ENCODE measurements at places on chromosomes 1 and 21.

DNA sequence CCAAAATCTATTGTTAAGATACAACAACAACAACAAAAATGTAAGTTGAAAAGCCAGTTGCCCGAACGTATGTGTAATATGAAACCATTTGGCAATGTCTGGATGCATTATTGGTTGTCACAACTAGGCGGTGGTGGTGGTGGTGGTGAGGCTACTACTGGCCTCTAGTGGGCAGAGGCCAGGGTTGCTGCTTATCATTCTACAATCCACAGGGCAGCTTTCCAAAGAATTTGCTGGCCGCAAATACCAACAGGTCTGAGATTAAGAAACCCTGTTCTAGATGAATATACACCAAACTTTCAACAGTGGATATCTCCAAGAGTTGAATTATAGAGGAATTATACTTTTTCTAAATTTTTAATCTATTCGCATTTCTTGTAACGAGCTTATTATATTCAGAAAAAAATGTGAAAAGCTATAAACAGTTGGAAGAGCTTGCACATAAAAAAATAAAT is 26.8 kb upstream of the ZNF697 start:
- DNase-seq, result no peak

GRCh38 chr1:40564506-40564905 is 33.1 kb downstream of the ZNF684 start:
- no peak for DNase-seq

DNA sequence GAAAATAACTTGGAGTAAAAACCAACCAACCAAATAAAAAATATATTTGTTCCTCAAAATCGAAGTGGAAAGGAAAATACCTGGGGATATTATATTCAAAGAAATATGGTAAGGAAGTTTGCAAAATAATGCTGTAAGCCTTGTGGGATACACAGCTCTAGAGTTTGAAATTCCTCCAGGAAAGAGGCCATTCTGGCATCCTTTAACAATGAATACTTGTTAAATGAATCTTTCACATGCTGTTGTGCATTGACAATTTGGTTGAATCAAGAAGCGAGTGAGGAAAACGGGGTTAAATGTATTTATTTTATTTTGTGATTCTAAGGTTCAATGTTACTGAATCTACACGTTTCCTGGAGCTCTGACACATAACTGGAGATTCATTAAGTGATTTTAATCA is 30.5 kb upstream of the NTNG1 start:
- no peak for DNase-seq

DNA sequence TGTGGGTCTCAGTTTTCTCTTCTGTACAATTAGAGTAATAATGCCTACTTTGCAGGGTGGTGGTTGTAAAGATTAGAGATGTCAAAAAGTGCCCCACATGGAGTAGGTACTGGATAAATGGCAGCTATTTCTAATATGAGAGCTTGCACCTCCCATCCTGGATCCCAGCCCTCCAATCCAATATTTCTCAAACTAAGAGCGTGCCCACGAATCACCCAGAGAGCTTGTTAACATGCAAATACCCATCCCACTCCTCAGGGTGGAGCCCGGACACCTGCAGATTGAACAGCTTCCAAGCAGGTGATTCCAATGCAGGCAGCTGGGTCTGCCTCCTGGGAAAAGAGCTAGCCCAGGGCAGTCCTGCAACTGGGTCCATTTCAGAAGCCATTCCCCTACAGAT is 33.0 kb downstream of the LRRN2 start:
- no peak for DNase-seq

- DNase-seq, result peak; percentile 38
Measured at GRCh38 chr1:24830680-24831272, 85.5 kb downstream of the CLIC4 start.

GRCh38 chr1:201265756-201266155 is 17.6 kb upstream of the PKP1 start:
- DNase-seq, result no peak

DNA sequence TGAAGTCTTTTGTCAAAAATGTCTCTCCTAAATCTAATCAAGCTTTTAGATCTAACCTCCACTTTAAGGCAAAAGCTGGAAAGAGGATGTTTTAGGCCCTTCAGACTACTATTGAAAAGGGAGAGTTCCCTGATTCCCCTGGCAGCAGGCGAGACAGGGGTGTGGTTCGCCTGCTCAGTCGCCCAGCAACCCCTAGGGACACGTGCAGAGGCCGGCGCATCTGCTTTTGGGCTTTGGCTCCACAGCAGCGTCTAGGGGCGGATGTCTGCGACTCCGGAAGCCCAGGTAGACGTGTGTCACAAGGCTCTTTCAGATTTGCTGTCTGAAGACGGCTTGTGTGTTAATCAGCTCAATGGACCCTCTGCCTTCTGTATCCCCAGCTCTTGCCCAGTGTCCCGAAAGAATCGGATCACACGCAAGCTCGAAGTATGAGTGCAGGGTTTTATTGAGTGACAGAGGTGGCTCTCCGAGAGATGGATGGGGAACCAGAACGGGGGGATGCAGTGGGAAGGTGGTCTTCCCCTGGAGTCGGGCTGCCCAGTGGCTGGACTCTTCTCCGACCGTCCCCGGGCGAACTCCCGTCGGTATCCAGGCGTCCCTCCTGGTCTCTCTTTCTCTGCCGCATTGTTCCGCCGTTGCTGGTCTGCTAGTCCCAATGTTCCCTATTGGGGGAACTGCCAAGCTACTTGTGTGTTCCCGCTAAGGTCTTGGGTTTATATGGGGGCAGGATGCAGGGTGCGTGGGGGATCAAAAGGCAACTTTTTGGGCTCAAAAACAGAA is 45.5 kb downstream of the OLFML2B start:
- no peak for DNase-seq

DNA sequence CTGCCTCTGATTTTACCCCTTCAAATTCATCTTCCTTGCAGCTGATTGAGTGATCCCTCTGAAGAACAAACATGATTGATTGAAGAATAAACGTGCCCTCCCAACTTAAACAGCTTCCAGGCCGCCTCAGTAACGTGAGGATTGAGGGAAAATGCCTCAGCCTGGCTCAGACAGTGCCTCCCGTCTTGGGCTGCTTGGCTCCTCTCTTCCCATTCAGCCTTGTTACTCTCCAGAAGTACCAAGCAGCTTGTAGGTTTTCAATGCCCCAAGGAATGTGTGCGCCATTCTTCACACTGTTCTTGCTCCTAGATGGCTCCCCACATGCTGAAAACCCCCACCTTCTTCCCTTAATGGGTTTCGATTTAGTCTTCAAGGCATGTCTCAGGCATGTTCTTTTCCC is 51.8 kb downstream of the ST6GALNAC5 start:
- no peak for DNase-seq

GRCh38 chr1:184648160-184648855 is 106.3 kb downstream of the EDEM3 start:
- no peak for DNase-seq

DNA sequence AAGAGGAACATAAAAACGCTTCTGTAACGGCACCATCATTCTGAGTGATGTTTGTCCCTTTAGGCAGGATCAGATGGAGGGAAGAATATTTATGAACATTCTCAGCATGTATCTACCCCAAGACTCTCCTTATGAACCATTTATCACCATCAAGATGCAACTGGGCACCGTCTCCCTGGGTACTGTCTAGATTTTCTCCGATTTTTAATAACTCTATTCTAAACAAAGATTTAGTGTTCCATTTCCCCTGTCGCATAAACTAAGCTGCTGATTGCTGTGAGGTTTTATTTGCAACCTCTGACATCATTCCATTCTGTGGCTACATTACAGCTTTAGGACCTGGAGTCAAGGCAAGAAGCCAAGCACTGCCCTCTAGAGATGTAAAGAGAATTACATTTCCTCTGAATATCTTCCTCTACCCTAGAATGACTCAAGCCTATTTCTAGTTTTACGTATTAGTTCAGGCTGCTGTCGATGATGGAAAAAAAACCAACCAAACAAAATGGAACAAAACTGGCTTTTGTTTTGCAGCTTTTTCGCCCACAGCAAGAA is 130.1 kb upstream of the MAP1LC3C start:
- DNase-seq, result no peak

GRCh38 chr1:62781841-62782543 is 1.9 kb upstream of the ATG4C start:
- no peak for DNase-seq

DNA sequence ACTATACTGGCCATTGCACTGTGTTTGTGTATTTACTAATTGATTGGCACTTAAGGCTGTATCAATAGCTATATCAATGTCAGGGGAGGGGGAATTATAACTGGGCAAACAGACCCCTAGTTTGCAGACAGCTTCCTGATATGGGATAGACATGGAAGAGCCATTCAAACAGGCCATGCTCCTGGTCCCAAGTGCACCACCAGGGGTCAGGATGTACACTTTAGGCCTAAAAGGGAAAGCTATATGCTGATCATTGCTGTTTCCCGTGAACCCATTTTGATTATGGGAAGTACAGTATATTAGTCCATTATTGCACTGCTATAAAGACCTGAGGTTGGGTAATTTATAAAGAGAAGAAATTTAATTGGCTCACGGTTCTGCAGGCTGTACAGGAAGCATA is 124.9 kb upstream of the BACE2 start:
- DNase-seq, result no peak

DNA sequence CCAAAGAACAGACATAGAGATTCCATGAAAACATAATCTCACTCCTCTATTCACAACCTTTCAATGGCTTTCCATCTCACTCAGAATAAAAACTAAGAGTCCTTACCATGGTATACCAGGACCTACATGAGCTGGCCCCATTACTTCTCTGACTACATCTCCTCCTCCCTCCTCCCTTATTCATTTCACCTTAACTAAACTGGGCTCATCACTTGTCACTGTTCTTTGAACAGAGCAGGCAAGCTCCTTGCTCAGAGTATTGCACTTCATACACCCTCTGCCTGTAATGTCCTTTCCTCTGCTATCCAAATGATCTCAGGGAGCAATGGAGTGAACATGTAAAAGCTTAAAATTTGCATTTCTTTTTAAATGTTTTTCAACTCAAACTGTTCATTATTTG is 142.0 kb downstream of the MRPL39 start:
- no peak for DNase-seq

DNA sequence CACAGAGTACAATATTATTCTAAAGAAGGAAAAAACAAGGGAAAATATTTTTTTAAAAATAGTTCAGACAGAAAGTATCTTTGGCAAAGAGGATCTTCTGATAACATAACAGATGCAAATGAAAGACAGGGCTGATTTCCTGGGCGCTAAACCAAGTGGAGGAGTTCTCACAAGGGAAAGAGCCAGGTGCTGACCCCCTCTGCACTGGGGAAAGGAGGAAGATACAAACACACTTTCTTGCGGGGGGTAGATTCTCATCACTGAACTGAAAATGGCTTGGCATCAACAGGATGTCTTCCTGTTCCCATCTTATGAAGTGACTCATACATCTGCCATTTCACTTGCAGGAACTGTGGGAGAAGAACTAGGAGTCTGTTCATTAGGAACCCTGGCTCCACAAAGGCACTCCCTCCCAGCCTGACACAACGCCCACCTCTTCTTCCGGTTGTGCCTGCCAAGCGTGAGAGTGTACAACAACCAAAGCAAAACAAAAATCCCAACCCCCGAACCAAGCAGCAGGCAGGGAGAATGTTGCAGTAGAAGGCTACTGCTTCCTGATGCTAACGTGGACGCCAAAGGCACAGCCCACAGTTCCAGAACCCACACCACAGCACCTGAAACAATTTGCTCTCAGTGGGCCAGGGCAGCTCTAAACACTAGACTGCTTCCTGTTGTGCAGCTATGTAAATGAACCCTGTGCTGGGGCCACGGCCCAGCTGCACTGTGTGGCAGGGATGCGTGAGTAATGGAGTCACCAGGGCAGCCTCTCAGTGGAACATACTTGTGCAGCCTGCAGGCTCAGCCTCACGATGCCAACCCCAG is 51.0 kb downstream of the GADD45A start:
- DNase-seq, result peak; percentile 52

GRCh38 chr1:21899267-21899810 is 37.8 kb downstream of the HSPG2 start:
- no peak for DNase-seq

GRCh38 chr1:83012950-83013349 is 986.0 kb downstream of the TTLL7 start:
- no peak for DNase-seq

GRCh38 chr1:31529999-31530684 is 46.2 kb upstream of the TINAGL1 start:
- no peak for DNase-seq

GRCh38 chr1:56535362-56535761 is 44.0 kb downstream of the PLPP3 start:
- DNase-seq, result no peak

GRCh38 chr21:31088474-31088751 is 50.1 kb upstream of the KRTAP19-8 start:
- DNase-seq, result no peak

GRCh38 chr1:117167402-117167801 is 43.3 kb downstream of the VTCN1 start:
- DNase-seq, result no peak

- no peak for DNase-seq
Measured at GRCh38 chr1:155085504-155086127, 7.0 kb downstream of the EFNA3 start.

Data from DMS 273 treated with DMSO at 0.1 percent for 48 hours (cell line).